ENCODE measurements at places on chromosomes 3 and 15.

GRCh38 chr15:58770519-58770856 lies 614 bp upstream of the MINDY2 start:
- DNase-seq, result no peak

GRCh38 chr3:18301781-18302180 lies 123.4 kb downstream of the SATB1 start:
- no peak for DNase-seq

- DNase-seq, result no peak
Observed at GRCh38 chr15:52288051-52288942, 7.3 kb downstream of the MYO5C start.

GRCh38 chr3:50632450-50632849 lies 15.5 kb downstream of the MAPKAPK3 start:
- DNase-seq, result no peak

Data from NCI-H2107 (cell line).